ENCODE measurements at places on chromosomes 11 and 22.

DNA sequence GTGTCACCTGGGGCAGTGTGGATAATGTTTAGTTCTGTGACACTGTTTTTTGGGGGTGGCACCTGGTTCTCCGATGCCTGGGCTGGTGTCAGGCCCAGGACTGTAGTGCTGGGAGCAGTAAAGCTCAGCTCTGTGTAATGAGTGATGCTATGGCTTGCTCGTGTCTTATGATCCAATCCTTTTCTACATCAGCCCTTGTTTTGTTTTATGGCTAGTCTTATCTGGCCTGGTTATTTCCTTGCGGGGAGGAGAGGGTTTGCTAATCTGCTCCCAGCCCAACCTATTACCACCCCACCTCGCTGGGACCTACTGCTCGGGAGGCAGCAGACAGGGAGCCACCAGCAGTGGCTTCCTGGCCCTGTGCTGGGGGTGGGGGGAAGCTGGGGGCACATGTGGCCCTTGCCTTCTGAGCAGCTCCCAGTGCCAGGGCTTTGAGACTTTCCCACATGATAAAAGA lies 35.0 kb upstream of the TPBGL start:
- DNase-seq: no peak

DNA sequence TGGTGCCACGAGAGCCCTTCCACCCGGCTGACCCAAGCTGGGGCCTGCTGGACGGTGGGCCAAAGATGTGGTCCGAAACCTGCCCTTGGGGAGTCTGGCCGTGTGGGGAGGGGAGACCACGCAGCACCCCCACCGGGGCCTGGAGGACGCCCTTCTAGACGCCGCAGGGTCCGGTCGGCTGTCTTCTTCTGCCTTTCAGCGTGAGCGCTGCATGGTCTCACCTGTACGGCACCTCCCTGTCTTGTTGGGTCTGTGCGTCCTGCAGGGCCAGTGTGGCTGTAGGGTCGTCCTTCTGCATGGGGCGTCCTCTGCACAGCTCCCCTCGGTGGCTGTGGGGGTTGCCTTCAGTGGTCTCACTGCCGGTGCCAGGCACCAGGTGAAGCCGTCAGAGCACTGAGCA lies 2.8 kb downstream of the BRSK2 start:
- DNase-seq: no peak

DNA sequence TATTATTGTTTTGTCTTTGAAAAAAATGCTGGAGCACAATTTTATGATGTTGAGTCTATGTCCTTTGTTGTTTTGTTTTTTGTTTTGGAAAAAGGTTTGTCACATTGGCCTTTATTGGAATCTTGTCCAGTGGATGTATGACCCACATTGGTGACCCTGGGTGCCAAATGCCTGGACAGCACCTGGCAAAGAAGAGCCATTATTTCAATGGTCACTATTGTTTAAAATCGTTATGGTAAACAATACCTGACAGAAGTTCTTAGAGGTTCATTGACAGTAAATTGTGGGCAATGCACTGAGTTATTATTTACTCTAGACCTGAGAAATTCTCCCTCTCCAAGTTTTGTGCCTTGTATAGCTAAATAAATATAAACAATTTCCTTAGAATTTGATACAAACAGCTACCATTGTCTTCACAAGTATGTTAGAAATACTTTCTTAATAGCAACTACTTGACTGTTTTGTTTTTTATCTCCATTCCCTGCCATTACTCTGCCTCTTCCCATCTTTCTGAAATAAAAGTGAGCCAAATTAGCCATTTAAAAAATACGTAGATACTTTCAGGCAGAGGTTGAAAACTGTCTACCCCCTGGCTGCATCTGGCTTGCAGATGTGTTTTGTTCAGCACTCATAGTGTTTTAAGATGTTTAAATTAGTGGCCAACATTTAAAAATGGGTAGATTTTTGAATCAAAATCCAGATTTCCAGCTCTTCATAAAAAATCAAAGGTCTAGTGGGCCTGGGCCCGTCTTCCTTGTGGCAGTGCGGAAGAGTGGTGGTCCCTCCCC lies 39.9 kb downstream of the BMAL1 start:
- DNase-seq: no peak

GRCh38 chr11:33646629-33647028 lies 54.0 kb downstream of the C11orf91 start:
- DNase-seq: no peak

All from activated T-cell treated with anti-CD3 and anti-CD28 coated beads, Interleukin-2, amount 50 U/mL, for 72 hours (primary cell).